ENCODE measurements at places on chromosomes 5 and 9. TPM values are rescaled to one million over a fixed set of nuclear protein-coding genes. Genes with fewer than 3 reads are reported as not detected.

- DNase-seq = no peak
These were observed 12.1 kb downstream of the JAK2 start for GRCh38 chr9:4997196-4997595.

DNA sequence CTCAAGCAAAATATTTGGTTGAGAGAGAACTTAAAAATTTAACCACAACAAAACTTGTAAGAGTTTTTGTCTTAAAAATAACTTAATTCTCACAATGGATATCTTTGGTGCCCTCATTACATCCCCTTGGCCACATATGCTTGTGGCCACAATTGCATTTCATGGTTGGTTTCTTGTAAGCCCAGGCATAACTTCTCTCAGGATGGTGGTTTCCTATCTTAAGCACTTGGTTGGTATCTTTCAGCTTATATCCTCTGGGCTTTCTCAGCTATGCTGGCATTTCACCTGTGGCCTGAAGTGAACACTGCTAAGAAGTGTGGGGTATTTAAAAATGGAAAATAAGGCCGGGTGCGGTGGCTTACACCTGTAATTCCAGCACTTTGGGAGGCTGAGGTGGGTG is 212.4 kb upstream of the MEF2C start:
- no peak for DNase-seq

DNA sequence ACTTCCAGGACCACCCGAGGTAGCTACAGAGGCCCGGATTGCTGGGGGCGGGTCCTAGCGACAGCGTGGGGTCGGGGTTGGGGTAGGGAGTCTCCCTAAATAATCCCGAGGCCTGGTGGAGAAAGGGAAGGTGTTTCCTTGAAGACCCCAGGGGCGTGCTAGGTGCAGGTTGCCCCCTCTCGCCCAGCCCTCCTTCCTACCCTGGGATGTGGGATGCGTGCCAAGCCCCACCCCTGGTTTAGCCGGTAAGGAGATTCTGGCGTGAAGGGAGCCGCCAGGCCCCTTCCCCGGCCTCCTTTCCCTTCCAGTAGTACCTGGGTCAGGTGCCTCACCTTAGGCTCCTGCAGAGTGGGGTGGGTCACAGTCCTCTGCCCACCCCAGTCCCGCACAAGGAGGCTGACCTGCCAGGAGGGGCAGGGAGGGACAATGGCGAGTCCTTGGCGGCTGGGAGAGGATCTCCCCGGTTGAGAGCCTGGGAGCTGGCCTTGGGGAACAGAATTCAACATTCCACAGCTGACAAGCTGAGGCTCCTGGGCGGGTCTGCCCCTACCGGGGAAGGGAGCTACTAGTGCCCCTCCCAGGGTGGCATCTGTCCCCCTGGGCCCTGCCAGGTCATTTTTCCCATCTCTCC is 674 bp downstream of the TSPAN17 start:
- no peak for DNase-seq

The SPINK4 gene
- total RNA-seq = not detected

DNA sequence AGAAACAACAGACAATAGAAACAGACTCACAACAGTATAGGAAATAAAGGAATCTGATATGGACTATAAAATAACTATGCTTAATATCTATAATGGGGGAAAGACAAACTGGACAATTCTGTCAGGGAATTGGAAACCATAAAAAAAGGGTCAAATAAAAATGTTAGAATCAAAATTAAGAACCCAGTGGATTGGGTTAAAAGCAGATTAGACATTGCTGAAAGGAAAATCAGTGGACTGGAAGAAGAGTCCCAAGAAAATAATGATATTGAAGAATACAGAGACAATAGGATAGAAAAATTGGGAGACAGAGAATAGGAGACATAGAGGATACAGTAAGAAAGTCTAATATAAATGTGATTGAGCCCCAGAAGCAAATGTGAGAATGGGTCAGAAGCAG is 199.2 kb downstream of the PBX3 start:
- DNase-seq = no peak

The KIF12 gene
- total RNA-seq = 0.36 TPM
